ENCODE measurements at places on chromosomes 2 and 18.

DNA sequence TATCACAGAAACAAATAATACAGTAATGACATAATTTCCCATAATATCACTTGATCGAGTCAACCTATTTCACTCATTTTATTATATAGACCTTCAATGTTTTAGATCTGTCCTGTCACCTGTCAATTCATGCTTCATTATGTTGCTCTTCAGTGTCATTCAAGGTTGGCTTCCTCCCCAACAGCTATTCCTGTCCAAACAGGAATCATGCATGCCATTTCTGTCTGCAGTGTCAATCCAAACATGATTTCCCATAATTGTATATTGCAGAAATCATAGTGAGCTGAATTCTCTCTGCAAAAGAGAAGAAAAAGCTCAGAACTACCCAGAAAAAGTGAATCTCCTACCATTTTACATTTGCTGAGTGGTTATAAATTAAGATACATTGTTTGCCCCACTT, 628.6 kb downstream of the NR4A2 start:
- no peak for DNase-seq

DNA sequence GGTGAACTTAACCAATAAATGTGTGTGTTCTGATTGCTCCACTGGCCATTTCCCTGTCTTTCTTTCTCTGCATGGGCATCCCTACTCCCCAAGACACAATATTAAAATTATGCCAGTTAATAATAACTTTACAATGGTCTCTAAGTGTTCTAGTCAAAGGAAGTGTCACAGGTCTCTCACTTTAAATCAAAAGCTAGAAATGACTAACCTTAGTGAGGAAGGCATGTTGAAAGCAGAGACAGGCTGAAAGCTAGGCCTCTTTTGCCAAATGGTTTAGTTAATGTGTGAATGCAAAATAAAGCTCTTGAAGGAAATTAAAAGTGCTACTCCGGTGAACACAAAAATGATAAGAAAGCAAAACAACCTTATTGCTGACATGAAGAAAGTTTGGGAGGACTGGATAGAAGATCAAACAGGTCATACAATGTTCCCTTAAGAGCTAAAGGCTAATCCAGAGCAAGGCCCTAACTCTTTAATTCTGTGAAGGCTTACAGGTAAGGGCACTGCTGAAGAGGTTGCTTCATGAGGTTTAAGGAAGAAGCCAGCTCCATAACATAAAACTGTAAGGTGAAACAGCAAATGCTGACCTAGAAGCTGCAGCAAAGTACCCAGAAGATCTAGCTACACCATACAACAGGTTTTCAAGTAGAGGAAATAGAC, 44.0 kb upstream of the ARHGAP15 start:
- no peak for DNase-seq

DNA sequence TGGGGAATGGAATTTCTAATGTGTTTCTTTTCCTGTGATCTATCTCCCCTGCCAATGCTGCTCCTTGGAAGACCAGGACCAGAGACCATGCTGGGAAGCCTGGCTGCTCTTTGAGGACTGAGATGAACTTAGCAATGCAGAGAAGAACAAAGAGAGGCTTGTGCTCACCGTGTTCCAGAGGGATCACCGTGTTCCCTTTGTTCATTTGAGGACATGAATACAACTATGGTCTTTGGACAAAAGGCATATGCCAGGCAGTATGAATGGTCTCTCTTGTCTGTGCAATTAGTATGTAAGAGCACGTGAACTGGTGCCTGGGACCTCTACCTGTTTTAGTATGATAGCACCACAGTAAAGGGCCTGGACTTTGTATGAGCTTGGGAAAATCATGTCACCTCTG, 139.9 kb downstream of the TDRD15 start:
- no peak for DNase-seq

DNA sequence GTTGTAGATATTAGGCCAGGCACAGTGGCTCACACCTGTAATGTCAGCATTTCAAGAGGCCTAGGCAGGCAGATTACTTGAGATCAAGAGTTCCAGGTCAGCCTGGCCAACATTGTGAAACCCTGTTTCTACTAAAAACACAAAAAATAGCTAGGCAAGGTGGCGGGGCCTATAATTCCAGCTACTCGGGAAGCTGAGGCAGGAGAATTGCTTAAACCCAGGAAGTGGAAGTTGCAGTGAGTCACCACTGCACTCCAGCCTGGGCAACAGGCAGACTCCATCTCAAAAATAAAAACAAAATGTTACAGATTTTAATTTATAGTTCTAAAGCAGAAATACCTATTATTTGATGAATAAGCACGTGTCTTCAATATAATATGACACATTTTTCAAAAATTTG, 65.6 kb upstream of the UBXN4 start:
- DNase-seq = no peak

- DNase-seq = no peak
Observed at GRCh38 chr2:74593826-74594772, 39.6 kb downstream of the DOK1 start.

DNA sequence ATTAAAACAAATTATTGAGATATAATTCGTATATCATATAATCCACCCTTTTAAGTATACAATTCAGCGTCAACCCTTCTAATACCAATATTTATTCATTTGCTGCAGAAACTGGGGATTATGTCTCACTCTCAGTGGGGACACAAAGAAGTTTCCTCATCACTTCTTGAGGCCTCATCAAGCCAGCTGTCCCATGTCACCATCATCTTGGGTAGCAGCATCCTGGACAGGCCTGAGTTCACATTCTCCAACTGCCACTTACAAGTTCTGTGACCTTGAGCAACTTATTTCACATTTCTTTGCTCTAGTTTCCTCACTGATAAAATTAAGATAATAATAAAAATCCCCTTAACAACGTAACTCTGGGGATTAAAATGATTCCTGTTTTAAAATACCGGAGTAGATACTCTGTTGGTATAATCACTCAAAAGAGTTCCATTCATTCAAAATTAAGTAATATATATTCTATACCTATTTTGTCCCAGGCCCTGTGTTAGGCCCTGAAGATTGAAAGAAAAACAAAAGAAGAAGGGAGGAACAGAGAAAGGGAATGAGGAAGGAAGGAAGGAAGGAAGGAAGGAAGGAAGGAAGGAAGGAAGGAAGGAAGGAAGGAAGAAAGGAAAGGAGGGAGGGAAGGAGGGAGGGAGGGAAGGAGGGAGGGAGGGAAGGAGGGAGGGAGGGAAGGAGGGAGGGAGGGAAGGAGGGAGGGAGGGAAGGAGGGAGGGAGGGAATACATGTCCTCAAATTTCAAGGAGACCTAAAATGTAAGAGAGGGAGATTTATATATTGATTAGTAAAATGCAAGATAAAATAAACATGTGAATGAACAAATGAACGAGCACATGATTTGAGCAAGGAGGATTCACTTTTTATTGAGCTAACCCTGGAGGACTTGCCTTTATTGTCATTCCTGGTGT, 42.4 kb downstream of the NCKAP5 start:
- no peak for DNase-seq

- DNase-seq = no peak
Observed at GRCh38 chr2:191347881-191348280, 102.7 kb downstream of the MYO1B start.

- no peak for DNase-seq
Observed at GRCh38 chr2:158502974-158503373, 46.2 kb downstream of the PKP4 start.

GRCh38 chr2:160541745-160542144, 48.1 kb upstream of the RBMS1 start:
- DNase-seq = no peak

- no peak for DNase-seq
Observed at GRCh38 chr2:159539701-159540100, 76.6 kb downstream of the BAZ2B start.

DNA sequence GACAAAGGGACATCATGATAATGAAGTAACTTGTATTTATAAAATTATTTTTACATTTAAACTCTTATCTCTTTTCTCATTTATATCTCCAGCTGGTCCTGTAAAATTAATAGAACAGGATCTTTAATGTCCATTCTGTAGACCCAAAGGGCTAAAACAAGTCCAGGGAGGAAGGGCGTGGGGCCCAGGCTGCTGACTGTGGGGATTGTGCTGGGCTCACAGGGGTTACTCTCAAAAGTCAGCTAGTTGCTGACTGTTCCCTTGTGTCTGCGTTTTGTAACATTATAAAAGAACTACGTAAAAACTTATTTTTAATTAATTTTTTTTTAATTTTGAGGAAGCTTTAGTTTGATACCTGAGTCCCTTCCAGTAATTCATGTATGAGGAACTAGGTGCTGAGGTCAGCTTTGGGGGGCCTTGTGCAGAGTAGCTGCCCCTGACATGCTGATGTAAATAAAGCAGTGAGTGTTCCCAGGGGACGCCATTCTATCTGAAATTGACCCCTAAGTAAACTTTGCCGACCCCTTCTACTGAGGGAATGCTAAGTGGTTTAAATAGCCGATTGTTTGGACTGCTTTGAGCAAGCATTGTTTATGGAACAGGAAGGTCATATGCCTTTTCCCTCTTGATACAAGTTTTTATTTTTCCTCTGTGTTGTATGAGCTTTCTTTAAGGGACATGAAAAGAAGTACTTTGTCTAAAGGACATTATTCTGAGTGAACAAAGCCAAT, 56.4 kb downstream of the MERTK start:
- DNase-seq = no peak

GRCh38 chr2:205670292-205670691, 12.0 kb upstream of the NRP2 start:
- DNase-seq = no peak

GRCh38 chr18:77073336-77074093, 59.1 kb downstream of the MBP start:
- no peak for DNase-seq

DNA sequence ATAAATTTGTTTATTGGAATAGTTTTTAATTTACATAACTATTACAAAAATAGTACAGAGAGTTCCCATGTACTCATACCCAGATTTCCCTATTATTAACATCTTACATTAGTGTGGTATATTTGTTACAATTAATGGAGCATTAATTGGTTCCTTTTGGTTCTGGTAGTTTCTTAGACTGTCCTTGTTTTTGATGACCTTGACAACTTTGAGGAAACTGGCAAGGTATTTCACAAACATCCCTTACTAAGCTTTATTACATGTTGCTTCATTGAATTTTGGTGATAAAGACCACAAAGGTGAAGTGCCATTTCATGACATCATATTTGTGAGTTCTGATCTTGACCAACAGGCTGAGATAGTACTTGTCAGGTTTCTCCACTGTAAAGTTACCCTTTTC, 379.0 kb upstream of the GCFC2 start:
- DNase-seq = no peak

- DNase-seq = no peak
Observed at GRCh38 chr2:111184725-111185310, 64.1 kb downstream of the BCL2L11 start.

DNA sequence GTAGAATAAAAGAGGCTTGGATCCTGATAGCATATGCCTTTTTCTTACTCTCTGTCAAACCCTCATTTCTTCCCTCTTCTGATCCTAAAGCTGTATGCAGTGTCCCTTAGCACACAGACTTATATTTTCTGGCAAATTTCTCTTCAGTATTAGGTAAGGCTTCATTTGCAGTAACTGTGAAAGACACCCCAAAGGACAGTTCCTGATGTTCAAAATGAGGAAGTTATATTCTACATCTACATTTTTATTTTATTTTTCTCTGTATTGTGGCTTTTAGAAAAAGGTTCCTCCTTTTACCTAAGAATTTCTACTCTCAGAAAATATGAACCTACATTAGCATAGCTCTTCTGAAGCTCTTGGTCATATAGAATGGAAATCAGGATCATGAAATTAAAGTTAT, 261.7 kb downstream of the PDE11A start:
- DNase-seq = no peak

GRCh38 chr2:111667542-111668273, 216.3 kb downstream of the ANAPC1 start:
- DNase-seq = no peak

DNA sequence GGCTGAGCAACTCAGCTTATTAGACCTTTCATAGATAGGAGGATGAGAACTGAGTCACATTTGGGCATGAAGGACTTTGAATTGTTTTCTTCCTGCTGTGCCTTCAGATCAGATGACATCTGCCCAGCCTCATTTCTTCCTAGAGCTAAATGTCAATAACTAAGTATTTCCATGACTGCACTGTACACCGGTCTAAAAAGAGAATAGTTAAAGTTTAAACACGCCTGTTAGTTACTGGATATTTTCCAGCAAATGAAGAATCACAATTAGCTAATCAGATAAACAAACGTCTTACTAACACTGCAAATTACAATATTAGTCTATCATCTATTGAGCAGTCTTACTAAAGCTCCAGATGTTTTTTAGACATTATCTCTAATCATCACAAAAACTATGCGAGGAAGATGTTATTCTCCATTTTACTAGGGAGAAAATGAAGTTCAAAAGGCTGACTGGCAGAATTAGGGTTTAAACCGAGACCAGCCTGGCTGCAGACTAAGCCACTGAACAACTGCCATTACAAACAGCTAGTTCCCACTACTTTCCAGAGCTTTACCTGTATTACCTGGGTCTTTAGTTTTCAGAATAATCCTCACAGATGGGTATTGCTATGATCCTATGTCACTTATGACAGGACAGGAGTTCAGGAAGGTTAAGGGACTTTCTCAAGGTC, 69.4 kb upstream of the ZNF397 start:
- DNase-seq = no peak

GRCh38 chr2:96637385-96638143, 548 bp downstream of the KANSL3 start:
- DNase-seq = peak; percentile 76

- DNase-seq = no peak
Observed at GRCh38 chr2:85257970-85258605, 69.7 kb downstream of the TGOLN2 start.

DNA sequence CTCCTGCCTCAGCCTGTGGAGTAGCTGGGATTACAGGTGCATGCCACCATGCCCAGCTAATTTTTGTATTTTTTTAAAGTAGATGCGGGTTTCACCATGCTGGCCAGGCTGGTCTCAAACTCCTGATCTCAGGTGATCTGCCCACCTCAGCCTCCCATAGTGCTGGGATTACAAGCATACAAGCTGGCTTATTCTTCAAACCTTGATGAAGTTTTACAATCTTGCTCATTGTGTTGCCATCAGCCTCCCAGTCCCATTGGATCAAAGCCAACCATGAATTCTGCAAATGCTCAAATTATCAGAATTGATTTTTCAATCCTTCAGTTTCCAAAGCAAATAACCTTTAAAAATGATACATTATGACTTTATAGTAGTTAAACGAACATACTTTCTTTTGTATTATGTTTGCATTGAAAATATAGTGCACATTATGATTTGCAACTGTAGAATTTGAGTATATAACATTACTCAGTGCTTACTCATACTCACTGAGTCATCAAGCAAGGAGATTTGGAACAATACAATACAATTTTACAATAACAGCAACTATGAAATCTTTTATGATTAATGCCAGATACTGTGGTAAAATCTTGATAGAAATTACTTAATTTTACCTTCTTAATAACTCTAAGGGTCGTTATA, 1491.9 kb upstream of the CELF4 start:
- DNase-seq = no peak

GRCh38 chr2:202960524-202960923, 48.4 kb downstream of the CARF start:
- DNase-seq = no peak
